ENCODE measurements at places on chromosomes 2 and 18. TPM values are rescaled to one million over a fixed set of nuclear protein-coding genes. Genes with fewer than 3 reads are reported as not detected.

Gene PRKD3
- polyA plus RNA-seq: 12.0 TPM

Gene GRP
- polyA plus RNA-seq: not detected

Gene DNAJC5G
- 0.83 TPM for polyA plus RNA-seq

Gene KCNJ13
- polyA plus RNA-seq: not detected

Gene FSHR
- polyA plus RNA-seq: not detected

Gene ARID5A
- 3.3 TPM for polyA plus RNA-seq

Gene SALL3
- 24.5 TPM for polyA plus RNA-seq

Gene PASK
- 20.5 TPM for polyA plus RNA-seq

Gene B3GNT2
- polyA plus RNA-seq: 17.6 TPM

Gene NT5C1B
- not detected for polyA plus RNA-seq

Gene TPGS2
- 273 TPM for polyA plus RNA-seq

Gene KIF5C
- polyA plus RNA-seq: 12.5 TPM

Gene CGREF1
- polyA plus RNA-seq: 3.7 TPM

Gene TRPM8
- polyA plus RNA-seq: 0.44 TPM

Gene TCF23
- polyA plus RNA-seq: 0.02 TPM

Gene HOXD1
- 0.03 TPM for polyA plus RNA-seq

Gene ABCG5
- polyA plus RNA-seq: not detected

Gene ICA1L
- 0.71 TPM for polyA plus RNA-seq

Gene SLC4A3
- 8.2 TPM for polyA plus RNA-seq

Gene B4GALT6
- polyA plus RNA-seq: 4.3 TPM

Gene CAPN13
- polyA plus RNA-seq: 1.5 TPM

Gene GALNT5
- polyA plus RNA-seq: 0.02 TPM

Gene RESP18
- not detected for polyA plus RNA-seq

Gene ZNF396
- polyA plus RNA-seq: 0.44 TPM

Gene ATP6V1B1
- 0.17 TPM for polyA plus RNA-seq

Gene CEP192
- 13.4 TPM for polyA plus RNA-seq

Gene STAT4
- polyA plus RNA-seq: 0.36 TPM

Gene GPBAR1
- polyA plus RNA-seq: 0.59 TPM

Gene GALNT1
- polyA plus RNA-seq: 10.2 TPM

Gene PER2
- polyA plus RNA-seq: 0.99 TPM

Gene PID1
- polyA plus RNA-seq: 2.8 TPM
